ENCODE measurements at places on chromosomes 16 and 17. TPM values are rescaled to one million over a fixed set of nuclear protein-coding genes. Genes with fewer than 3 reads are reported as not detected.

- peak overlapping the region; percentile 40 for H3K27ac ChIP-seq
- H3K27me3 ChIP-seq, result peaks cover 10% of the 10 kb centered on the region
These were observed 13.4 kb downstream of the UBALD1 start for GRCh38 chr16:4601036-4601863.

DNA sequence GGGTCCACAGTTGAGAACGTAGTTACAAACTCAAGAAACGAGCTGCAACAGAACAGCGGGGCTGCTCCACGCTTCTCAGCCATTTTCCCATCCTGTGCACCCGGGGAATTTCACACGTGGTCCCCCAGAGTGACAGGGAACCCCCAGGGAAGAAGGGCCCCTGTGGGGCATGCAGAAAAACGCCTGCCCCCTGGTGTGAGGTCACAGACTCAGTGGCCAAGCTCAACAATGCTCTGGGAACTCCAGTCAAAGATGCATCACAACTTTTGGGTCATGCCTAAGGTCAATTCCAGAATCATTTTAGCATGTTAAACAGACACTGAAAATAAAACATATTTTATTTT, 115.4 kb downstream of the ZNF778 start:
- no peak for DNase-seq
- H3K4me1 ChIP-seq, result peaks cover 20% of the 10 kb centered on the region
- peaks cover 1% of the 10 kb centered on the region for H3K36me3 ChIP-seq
- H3K27me3 ChIP-seq, result no peaks in the 10 kb centered on the region
- H3K27ac ChIP-seq, result no peak overlapping the region

GRCh38 chr16:85492295-85492864, 120.7 kb upstream of the GSE1 start:
- H3K36me3 ChIP-seq, result peaks cover 1% of the 10 kb centered on the region
- peak overlapping the region; percentile 41 for H3K27ac ChIP-seq
- DNase-seq, result no peak
- H3K4me1 ChIP-seq, result peaks cover 13% of the 10 kb centered on the region

DNA sequence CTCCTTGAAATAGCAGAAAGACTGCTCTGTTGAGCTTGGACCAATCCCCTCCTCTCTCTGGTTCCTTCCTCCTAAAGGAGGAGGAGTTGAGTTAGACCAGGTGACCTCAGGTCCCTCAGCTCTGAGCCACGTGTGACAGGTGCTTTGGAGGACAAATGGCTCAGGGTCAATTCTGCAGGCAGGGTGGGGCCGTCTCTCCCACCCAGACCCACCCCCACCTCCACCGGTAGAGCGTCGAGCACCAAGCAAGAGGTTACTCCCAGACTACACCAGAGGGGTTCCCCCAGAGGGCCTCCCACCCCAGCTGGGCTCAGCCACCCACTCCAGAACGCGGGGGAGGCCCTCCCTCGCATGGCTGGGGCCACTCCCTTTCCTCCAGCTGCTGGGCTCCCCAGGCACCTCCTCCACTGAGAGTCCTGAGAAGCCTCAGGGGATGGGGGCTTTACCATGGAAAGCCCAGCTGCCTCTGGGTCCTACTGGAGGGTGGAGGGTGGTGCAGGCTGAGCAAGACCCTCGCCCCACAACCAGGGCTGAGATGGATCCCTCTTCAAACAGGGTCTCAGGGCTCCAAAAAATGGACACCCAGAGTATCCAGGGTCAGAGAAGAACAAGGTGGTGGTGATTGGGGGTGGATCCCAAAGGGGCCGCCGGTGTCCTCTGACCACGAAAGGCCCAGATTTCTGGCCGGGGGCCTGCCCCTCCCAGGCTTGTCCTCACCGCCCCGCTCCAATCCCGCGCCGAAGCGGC, 7.6 kb downstream of the MYO1C start:
- peaks cover 8% of the 10 kb centered on the region for H3K36me3 ChIP-seq
- peak; percentile 41 for DNase-seq
- peak overlapping the region; percentile 82 for H3K4me3 ChIP-seq
- peaks cover 12% of the 10 kb centered on the region for H3K4me1 ChIP-seq

DNA sequence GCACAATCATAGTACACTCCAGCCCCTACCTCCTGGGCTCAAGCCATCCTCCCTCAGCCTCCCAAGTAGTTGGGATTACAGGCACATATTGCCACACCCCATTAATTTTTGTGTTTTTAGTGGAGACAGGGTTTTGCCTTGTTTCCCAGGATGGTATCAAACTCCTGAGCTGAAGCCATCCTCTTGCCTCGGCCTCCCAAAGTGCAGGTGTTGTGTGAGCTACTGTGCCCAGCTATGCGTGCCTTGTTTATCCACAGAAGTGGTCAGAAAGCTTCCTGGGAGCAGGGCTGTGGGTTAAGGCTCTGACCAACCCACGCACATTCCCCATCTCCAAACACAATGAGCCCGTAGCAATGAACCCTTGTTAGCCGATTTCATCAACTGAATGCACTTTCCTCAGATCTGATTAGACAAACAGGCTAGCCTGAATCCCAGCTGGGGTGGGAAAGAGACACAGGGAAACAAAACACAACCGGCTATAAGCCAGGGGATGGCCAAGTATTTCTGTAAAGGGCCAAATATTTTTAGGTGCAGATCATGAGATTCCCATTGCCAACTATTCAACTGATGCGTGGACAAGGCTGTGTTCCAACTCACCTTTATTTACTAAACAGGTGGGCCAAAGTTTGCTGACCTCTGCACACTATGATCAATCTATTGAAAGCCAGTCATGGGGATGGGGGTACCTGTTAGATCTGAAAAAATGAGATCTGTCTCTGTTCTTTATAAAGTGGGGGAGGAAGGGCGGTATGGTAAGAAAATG, 193.6 kb downstream of the CPPED1 start:
- no peak overlapping the region for H3K27ac ChIP-seq
- no peaks in the 10 kb centered on the region for H3K27me3 ChIP-seq
- no peaks in the 10 kb centered on the region for H3K36me3 ChIP-seq
- no peak overlapping the region for H3K4me3 ChIP-seq
- no peak for DNase-seq

CTRB1 gene
- not detected for total RNA-seq

OTOP3 gene
- 0.67 TPM for total RNA-seq
